ENCODE measurements at places on chromosomes 2 and 18.

- DNase-seq = no peak
Observed at GRCh38 chr2:140696449-140696848, 1434.4 kb downstream of the LRP1B start.

- no peak for DNase-seq
Observed at GRCh38 chr2:20217041-20217970, 7.6 kb downstream of the SDC1 start.

- no peak for DNase-seq
Observed at GRCh38 chr18:31658670-31659575, 25.5 kb downstream of the B4GALT6 start.

DNA sequence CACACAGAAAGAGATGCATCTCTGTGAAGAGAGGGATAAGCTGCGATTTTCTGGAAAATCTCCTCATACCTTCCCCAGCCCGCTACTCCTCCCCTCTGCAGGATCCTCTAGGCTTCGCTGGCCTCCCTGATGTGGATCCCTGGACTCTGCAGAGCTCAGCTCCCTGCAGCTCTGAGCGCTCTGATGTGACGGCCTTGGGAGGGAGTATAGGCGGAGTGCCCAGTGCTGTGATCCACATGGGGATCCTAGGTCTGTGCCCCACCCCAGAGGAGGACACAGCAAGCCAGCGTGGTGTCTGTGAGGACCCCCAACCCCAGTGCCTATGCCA lies 111.0 kb downstream of the GYPC start:
- no peak for DNase-seq

DNA sequence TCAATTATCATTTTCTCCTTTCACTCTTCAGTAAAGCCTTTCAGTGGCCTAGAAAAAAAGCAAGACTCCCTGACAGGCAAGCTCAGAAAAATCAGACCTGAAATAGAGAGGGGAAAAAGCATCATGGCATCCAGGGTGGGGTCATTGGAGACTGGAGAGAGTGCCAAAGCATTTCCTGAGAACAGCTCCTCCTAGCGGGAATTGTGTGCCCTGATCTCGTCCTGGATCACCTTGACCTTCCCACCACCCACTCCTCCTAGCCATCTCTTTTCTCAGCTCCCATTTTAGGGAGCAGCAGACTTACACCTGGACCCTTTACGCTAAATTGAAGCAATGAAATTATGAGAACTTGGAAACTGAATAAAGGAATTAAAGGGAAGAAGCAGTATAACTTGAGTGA lies 176.6 kb downstream of the VWC2L start:
- DNase-seq = no peak

DNA sequence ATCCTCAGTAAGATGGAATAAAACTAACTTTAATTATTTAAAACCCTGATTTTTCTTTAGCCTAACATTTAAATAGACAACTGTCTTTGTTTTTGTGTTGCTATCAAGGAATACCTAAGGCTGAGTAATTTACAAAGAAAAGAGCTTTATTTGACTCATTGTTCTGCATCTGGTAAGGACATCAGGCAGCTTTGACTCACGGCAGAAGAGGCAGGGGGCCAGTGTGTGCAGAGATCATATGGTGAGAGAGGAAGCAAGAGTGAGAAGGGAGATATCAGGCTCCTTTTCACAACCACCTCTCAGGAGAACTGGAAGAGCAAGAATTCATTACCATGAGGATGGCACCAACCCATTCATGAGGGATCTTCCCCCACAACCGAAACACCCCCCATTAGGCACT lies 64.6 kb upstream of the TFPI start:
- DNase-seq = no peak

GRCh38 chr18:12306752-12307700 lies 1.0 kb upstream of the TUBB6 start:
- no peak for DNase-seq

DNA sequence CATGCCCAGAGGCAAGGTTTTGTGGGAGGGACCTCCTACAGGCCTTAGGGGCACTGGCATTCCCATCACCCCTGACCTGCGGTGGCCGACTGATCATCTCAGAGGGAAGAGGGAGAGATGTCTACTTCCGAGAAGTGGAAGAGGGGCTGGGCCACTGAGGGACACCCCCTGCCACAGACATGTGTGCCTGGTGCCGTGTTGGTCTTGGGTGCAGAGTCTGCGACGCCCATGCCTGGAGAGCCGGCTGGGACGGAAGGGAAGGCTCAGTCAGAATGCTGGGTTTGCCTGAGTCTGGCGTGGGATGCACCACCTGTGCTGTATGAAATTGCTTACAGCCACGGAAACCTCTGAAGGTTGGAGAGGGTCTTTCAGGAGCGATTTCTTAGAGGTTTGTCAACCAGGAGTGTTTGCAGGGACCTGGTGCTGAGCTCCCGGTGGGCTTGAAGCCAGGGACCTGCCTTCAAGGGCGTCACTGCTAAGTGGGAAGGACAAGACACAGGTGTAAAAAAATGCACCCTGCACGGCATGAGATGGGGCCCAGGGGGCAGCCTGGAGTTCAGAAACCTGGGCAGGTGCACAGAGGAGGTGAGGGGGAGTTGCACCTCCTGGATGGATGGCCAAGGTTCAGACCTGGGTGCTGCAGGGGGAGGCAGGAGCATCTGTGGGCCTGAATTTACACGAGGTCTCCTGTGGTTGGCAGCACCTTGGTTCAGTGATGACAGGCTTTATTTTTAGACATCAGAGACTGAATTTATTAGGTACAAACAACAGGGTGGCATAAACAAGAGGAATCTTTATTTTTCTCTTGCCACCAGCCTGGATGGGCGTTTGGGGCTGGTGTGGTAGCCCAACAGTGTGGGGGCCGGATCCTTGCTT lies 100.3 kb downstream of the CTIF start:
- DNase-seq = no peak

DNA sequence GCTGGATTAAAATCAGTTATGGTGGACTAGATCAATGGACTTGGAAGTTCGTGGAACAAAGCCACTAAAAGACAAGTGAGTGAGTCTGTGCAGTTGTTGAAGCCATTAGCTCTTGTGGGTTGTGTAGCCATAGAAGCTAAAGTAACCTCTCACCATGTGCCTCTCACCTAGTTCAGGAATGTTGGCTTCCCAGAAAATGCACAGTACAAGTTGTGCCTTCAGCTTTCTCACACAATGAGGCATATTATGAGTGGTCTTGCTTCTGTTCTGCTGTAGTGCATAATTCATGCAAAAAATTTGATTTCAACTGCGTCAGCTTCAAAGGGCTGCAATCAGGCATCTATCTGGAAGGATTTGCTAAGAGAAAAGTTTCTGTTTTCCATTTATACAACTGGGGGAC lies 26.2 kb downstream of the CERS6 start:
- DNase-seq = no peak

DNA sequence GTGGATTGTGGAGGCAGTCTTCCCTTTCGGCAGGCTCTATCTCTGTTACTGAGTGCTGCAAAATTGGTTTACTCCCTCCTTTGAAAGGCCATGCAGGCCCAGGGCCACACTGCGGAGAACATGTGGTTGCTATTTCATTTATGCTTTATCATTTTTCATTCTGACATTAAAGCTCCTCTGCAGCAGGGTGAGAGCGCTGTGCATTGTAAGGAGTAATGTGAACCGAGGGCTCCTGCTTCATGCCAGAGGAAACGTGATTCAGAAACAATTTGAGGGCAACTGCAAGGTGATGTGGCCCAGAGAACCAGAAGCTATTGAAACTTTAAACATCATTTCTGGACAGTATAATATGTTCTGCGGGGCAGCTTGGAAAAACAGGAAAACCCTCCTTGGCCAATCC lies 341.6 kb upstream of the NT5C1B start:
- no peak for DNase-seq

DNA sequence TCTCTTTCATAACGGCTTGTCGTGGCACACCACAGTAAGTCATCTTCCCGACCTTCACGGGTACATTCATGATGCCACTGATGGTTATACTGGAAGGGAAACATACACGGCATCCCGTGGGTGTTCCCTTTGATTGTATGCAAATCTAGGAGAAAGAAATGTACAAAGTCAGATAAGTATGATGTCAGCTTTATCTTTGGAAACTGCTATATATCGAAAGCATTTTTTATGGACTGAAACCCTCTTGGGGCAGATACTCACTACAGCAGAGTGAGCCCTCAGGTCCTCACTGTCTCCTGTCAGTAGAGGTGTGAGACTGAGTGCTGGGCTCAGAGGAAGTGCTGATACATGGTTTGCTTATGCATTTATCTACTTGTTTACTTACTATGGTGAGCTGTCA lies 20.4 kb downstream of the PLA2R1 start:
- no peak for DNase-seq

GRCh38 chr18:57983965-57984364 lies 60.1 kb upstream of the NEDD4L start:
- no peak for DNase-seq

- no peak for DNase-seq
Observed at GRCh38 chr18:69628774-69629359, 228.2 kb downstream of the DOK6 start.

GRCh38 chr2:227351639-227352038 lies 26.6 kb downstream of the MFF start:
- DNase-seq = no peak

GRCh38 chr2:151620761-151621160 lies 113.5 kb downstream of the NEB start:
- DNase-seq = no peak

DNA sequence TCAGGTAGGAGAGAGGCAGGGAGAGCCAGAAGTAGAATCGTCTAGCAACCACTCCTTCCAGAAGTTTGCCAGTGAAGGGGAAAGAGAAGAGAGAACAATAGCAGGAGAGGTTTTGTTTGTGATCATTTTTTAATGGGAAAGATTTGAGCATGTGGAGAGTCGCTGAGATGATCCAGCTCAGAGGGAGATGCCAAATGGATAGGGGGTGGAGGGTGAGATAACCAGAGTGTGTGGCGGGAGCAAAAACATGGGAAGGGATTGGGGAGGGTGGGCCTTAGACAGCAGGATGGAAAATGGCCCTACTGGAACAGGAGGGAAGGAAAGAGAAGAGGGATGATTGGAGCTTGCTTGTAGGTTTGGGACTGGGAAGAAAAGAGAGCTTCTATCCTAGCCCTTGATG lies 269.8 kb downstream of the GLI2 start:
- no peak for DNase-seq

GRCh38 chr18:3709205-3709604 lies 259.2 kb downstream of the TGIF1 start:
- DNase-seq = no peak

GRCh38 chr2:64852771-64853241 lies 136.4 kb upstream of the SLC1A4 start:
- DNase-seq = no peak

DNA sequence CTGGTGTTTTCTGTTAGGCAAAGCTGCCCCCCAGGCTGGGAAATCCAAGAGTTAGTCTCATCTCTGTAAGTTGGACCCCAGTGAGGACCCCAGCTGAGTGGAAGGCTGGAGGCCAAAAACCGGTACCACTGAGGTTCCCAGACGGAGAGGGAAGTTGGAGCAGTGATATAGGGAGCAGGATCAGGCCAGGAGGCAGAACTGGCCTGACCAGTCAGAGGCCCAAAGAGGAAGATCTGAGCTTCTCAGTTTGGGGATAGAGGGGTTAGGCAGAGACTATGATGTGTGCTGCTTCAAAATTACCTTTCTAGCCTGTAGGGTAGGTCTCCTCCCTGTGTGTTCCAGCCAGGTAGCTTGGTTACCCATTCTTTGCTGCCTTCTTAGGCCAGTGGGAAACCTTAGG lies 4.6 kb upstream of the RNF181 start:
- no peak for DNase-seq

Measured in CD4-positive, alpha-beta T cell treated with Interleukin-10 for 1 hour (primary cell).